ENCODE measurements at places on chromosomes 2 and 18.

DNA sequence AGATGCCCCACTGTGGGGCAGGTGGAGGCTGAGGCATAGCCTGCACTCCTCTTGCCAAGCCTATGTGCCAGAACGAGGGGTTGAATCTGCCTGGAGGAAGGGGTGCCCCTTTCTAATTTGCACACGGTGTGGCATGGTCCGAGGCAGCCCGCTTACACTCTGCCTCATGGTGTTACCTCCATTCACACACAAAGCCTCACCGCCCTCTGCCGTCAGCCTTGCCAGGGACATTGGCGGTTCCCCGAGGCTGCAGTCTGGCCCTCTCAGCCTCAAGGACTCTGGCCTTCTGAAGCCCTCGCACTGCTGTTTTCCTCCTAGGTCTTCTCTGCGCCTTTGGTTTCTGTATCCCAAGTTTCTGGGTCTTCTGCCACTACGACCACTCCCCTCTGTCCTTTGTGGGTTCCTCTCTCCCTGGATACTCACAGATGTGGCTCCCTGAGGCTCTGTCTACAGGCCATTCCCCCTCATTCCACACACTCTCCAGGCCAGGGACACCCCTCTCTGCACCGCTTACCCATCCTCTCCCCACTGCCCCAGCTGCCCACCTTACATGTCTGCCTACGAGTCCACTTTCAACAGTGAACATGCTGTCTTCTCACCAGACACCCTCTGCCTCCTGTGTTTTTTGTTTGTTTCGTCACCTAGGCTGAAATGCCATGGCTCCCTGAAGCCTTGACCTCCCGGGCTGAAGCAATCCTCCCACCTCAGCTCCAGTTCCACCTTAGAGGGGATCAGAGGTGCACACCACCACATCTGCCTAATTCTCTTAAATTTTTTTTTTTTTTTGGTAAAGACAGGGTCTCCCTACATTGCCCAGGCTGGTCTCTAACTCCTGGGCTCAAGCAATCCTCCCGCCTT is 7.9 kb upstream of the ASPRV1 start:
- no peak for DNase-seq

GRCh38 chr2:152243761-152244640 is 68.4 kb upstream of the STAM2 start:
- no peak for DNase-seq

GRCh38 chr2:24285484-24286152 is 74.7 kb downstream of the ITSN2 start:
- no peak for DNase-seq

DNA sequence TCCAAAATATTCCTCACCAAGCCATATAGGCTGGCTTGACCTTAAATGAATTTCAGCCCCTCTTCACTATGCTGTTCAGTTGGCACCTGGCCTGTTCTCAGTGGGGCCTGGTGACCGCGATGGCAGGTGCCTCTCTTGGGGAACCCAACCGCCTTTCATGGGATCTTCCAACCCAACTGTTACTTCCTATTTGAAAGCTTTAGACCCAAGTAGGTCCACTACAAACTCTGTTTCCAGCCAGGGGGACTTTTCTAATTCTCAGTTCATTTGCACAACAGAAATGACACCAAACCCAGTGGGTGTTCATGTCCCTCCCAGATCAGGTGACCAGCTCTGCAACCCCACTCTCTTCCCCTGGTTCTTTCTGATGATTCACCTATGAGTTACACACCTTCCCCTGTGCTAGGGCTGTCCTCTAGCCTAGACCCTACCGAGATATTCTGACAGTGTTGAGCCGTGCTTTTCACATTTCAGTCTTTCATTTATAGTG is 35.6 kb upstream of the NDUFV2 start:
- DNase-seq: no peak

DNA sequence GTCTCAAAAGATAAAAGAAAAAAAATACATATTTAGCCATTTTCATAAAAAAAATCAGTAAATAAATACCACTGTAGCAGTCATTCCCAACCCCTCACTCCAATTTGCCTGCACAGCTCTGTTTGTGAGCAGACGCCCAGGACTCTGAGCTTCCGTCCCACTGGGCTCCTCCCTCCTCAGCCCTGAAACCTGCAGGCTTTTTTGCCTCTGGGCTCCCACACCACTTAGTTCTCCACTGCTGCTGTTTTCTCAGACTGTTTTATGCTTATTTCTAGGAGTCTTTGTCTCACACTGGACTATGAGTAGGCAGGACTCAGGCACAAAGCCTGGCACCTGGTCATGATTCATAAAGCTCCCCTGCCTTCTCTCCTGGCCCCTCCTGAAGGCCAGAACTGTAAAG is 6.1 kb upstream of the CXCR1 start:
- no peak for DNase-seq

DNA sequence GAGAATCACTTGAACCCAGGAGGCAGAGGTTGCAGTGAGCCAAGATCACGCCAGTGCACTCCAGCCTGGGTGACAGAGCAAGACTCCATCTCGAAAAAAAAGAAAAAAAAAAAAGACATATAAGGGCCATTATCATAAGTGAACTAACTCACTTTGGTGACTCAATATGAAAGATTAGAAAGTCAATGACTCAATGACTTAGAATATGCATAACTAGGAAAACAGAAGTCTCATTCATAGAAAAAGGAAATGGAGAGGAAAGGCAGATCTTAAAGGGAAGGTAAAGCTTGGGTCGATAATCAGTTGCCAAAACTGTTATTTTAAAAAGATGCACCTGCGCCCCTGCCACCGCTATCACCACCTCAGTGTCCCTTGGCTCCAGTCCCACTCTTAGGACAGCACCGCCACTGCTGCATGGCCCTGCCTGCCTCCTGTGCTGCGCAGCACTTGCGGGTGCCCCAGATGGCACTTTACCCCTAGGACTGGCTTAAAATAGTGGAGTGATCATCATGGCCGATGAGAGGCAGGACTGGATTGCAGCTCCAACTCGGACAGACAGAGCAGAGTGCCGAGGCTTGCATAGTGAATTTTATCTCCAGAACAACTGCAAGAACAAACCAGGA is 54.7 kb downstream of the INO80D start:
- no peak for DNase-seq

- no peak for DNase-seq
Observed at GRCh38 chr2:209613649-209614305, 157.9 kb upstream of the UNC80 start.

DNA sequence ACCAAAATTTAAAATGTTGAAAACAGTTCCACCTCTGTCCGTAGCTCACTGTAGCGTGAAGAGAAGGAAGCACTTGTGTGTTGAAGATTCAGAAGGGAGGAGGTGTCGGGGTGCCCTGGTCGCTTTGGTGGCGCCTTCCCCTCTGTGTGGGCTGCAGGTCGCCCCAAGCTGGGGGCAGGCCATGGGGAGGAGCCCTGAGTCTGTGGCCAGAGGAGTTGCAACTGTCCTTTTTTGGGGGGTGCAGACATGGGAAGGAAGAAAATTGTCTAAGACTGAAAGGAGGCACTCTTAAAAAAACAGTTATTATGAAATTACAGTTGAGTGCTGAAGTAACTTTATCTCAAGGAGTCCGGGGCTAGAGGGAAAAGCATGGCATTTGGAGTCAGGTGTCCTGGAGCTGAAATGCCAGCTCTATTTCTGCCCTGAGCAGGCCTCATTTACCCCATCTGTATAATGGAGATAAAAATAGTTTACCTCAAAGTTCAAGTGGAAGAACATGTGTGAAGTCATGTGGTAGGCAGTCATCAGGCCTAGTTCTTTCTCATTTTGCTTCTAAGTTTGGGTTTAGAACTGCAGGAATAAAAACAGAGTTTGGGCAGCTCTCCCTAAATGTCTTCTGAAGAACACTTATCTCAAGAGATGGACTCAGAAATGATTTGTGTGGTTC is 82.1 kb downstream of the RNF144A start:
- no peak for DNase-seq

DNA sequence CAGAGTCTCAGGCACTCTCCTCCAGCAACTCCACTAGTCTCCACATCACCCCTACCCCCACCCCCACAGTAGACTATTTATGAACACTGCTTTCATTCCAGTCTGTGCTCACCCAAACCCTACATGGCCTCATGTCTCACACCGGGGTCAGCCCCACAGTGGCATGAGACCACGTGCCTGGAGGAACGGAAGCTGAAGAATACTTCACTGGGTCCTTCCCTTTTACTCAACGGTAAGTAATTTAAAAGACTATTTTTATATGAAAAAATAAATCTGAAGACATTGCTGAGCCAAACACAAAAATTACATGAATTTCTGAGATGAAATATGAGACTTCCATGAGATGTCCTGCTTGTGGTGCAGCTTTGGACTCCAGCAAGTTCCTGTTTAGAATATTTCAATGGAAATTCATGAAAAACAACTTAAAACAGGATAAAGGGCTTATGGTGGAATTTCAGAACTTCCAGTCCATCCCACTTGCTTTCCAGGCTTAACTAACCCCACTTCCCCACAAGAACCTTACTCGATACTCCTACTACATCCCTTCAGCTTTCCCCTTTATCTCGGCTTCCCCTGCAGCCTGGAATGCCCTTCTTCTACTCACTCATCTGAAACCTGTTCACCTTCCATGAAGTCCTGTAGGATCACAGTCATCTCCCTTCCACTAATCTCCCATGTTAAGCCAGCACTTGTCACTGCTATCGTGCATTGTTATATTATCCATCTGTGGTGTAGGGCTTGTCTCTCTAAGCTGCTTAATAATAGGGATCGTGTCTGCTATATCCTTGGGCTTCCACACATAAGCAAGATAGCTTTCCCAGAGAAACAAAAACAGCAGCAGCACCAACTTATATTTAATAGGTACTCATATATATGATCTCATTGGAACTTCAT is 47.9 kb downstream of the SLC14A1 start:
- DNase-seq: no peak

- no peak for DNase-seq
Observed at GRCh38 chr2:25265802-25266201, 75.9 kb downstream of the DNMT3A start.

DNA sequence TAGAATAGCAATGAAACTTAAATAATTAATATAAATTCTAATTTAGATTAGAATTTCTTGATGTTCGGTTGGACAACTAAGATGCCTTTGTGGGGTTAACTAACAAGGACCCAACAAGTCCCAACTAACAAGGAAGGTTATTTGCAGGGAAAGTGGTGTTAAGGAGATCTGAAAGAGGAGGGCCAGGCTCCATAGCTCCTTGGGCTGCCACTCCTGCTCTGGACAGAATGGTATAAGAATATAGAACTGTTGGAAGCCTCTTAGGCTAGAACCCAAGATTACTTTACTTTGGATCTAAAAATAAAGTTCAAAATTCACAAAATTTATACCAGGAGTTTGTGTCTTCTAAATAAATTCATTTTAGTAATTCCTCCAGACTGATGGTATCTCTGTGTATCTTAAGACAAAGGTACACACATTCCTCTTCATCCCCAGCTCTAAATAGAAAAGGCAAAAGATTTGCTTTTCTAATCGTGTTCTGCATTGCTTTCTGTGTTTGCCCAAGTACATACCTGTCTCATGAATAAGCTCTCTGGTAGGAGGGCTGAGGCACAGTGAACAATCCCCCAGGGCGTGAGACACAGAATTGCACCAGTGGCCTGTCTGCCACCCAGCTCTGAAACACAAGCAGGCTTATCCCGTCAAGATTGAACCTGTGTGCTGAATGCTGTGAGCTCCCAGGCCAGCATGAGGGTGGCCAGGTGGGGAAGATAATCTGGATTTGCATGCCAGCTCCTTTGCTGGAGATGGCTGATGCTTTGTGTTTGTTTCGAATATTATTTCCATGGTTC is 176.0 kb downstream of the ACKR3 start:
- DNase-seq: no peak

GRCh38 chr2:66962716-66963115 is 434.4 kb upstream of the ETAA1 start:
- DNase-seq: no peak

GRCh38 chr18:3604498-3605408 is 154.8 kb downstream of the TGIF1 start:
- no peak for DNase-seq

DNA sequence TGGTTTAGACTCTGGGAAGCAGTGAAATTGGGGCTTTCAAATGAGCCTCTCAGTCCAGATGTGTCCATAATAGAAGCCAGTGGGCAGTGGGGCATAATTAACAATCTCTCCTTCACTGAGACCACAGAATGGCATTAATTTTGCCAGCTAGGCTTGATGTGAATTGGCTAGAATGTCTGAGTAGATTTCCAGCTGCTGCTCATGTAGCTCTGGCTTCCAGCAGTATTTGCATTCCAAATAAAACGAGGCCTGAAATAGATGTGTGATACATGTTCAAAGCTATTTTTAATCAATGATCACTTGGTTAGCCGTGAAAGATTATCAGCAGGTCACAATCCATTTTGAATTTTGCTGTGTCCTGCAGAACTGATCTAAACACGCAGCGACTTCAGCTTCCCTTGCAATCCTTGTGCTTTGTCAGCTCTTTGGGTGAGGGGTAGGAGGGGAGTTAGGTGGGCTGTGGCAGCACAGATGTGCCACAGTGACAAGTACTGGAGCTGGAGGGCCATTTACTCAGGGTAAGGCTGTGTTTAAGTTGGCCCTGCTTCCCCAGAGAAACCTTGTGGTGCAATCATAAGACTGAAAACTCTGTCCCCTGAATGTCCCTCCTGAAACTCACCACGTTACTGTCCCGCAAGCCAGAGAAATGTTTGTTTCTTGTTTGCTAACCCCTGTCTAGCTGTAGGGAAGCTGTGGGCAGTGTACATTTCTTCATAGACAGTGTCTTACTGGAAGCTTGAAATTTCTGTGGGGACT is 56.9 kb upstream of the TMEM178A start:
- no peak for DNase-seq

DNA sequence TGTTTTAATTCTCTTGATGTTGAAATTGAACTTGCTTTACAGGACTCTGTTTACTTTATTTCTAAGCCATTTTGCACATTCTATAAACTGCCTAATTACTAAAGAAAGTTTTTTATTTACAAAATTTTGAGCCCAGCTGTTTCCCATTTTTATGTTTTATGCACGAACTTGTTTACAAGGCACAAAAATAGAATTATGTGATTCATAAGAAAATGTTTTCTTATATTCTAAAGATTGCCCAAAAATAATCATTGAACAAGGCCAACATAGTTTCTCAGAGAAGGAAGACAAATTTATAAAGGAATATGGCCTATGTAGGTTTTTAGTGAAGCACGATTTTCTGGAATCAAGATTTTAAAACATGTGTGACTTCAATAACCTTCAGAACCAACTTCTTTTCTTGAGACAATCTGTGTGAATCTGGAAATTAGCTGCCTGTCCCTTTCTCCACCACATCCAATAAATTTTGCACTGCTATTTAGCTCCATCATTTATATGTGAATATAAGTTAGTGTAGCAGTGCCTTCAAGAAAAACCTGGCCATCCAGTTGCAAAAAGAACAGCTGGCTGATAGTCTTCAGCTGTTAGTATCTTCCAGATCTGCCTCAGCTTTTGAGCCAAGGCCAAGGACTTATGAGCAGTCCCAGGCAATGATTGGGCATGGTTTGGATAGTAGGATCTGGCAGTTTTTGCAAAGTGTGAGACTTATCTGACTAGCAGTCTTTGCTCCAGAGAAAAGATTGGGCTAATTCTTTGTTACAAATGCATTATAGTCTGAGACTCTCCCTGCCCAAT is 253.2 kb upstream of the COL3A1 start:
- DNase-seq: no peak

DNA sequence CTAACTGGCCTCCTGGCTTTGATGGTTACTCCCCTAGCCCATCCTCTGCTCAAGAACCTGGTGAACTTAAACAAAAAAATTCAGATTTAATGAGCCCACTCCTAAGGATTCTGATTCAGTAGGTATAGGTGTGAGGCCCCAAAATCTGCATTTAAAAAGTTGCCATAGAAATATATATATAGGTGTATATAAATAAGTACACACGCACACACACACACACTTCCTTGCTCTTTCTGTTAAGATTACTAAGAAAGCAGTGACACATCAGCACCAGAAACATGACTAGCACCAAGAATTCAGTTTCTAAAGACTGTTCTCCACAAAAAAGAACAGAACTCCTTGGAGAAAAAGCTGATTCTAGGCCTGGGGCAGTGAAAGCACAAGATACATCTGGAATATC is 17.8 kb downstream of the EML6 start:
- DNase-seq: no peak
